ENCODE measurements at places on chromosomes 7 and 10.

GRCh38 chr10:103839519-103839871, 15.9 kb downstream of the SH3PXD2A start:
- DNase-seq = no peak

DNA sequence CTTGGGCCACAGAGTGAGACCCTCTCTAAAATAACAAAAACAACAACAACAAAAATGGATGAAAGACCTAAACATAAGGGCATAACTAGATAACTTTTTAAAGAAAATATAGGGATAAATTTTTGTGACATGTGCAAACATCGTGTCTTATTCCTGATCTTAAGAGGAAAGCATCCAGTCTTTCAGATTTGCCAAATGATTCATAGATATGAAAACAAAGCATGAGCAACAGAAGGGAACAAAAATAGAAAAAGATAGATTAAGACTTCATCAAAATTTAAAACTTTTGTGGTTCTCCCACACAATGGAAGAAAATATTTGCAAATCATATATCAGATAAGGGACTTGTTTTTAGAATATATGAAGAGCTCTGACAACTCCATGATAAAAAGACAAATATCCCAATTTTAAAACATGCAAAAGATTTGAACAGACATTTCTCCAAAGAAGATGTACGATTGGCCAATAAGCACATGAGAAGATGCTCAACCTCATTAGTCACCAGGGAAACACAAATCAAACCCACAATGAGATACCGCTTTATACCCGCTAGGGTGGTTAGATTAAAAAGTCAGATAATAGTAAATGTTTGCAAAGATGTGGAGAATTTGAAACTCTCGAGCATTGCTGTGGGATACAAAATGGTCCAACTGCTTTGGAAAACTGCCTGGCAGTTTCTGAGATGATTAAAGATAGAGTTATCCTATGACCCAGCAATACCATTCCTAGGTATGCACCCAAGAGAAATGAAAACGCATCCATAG, 20.3 kb downstream of the PPIF start:
- DNase-seq = no peak

DNA sequence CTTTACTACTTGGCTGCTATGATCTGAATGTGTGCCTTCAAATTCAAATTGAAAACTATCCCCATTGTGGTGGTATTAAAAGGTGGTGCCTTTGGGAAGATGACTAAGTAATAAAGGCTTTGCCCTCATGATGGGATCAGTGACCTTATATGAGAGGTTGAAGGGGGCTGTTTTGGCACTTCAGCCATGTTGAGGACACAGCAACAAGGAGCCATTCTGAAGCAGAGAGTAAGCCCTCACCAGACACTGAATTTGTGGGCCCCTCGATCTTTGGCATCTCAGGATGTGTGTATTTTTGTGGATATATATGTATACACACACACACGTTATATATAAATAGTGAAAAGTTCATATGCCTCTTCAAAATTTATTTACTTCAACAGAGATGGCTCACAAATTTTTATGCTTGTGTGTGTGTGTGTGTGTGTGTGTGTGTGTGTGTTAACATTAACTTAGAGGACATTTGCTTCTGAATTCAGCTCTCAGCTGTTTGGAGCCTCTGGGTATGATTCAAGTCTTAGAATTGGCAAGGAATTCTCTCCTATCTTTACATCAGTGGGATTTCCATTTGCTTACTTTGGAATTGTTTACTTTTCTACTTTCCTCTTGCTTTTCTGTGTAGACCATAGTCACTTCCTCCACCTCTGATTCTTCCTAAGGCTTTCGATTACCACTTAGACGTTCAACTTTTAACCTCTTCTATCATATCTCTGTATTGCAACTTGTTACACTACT, 66.6 kb downstream of the MAGI2 start:
- no peak for DNase-seq

DNA sequence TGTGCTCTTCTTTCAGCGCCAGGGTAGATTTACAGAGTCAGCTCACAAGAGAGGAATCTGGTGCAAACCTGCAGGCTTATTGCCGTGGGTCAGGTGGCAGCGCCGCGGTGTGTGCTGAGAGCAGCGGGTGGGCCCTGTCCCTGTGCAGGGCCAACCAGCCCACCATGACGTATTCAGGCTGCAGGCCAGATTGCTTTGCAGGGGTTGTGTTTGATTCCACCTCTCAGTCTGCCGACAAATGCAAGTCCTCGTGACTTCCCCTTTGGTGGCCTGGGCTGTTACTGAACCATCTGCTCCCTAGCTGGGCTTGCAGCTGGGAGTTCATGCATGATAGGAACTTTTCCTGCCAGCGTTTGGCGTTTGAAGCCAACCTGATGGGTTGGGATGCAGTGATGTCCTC, 66.7 kb upstream of the LEP start:
- no peak for DNase-seq

- no peak for DNase-seq
Observed at GRCh38 chr7:13749636-13750035, 239.8 kb downstream of the ETV1 start.

- DNase-seq = no peak
Observed at GRCh38 chr10:98248018-98248417, 20.0 kb downstream of the LOXL4 start.

GRCh38 chr7:28155019-28155660, 25.5 kb downstream of the JAZF1 start:
- DNase-seq = no peak

- no peak for DNase-seq
Observed at GRCh38 chr10:6802759-6803426, 222.8 kb upstream of the PRKCQ start.

- no peak for DNase-seq
Observed at GRCh38 chr10:33570495-33570894, 236.0 kb upstream of the NRP1 start.

DNA sequence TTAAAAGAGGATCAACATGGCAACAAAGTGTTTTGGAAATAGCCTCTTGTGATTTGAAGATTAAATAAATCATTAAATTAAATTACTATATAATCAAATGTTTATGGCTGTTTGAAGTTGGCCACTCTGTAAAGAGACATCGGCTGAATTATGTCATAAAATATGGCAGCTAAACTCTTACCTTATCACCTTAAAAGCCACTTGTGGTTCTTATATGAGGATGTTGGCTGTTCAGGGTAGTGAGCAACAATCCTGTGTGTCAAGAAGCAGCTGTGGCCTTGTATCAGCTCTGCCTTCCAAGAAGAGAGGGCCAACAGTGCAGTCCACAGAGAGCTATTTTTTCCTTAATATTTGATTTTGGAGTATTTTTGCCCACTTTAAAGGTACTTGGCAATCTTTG, 113.4 kb upstream of the CDK6 start:
- DNase-seq = no peak

DNA sequence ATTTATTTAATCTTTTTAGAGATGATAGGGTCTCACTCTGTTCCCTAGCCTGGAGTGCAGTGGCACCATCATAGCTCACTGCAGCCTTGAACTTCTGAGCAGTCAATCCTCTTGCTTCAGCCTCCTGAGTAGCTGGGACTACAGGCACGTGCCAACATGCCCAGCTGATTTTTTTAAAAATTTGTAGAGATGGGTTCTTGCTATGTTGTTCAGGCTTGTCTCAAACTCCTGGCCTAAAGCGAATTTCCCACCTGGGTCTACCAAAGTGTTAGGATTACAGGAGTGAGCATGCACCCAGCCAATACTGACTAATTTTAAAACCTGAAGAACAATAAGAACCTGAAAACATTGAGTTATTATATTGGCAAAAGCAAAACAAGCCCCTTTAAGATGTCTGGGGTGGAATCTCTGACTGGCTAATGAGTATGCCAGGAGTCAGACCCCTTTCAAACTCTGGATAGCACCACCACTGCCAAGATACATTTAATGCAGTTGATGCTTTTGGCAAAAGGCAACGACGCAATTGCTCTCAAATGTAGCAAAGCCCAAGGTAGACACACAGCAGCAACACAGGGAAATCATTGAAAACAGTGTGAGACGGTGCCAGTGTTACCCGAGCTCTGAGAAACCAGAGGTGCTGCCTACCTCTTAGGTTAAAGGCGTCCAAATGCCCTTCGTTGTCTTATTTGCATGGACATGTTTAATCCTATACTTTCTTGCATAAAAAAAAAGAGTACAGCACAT, 40.7 kb upstream of the TOMM7 start:
- DNase-seq = no peak

- DNase-seq = no peak
Observed at GRCh38 chr7:73369009-73369408, 41.0 kb downstream of the FKBP6 start.

DNA sequence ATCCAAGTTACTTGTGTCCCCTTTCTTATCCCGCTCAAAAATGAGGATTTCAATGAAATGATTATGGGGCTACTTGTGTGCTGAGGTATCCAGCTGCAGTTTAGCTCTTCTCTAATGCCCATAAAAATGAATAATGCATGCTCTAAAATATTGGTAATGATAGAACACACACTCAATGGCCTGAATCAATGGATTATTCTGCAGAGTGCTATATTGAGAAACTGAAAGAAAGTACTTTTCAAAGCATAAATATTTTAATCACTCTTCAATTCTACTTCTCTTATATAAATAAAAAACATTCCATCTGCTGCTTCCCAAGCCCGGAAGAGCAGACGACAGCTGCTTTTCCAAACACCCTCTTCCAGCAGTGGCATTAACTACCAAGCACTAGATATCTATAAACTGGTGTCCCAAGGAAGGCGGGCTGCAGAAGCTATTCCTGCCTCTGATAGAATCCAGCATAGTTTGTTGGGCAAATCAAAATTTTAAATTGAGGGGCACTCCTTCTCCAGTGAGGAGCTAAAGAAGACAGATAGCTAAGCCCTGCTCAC, 284.9 kb upstream of the AOAH start:
- no peak for DNase-seq

GRCh38 chr10:14954934-14955333, 1.0 kb upstream of the DCLRE1C start:
- DNase-seq = no peak

GRCh38 chr7:106568680-106569499, 92.1 kb downstream of the CCDC71L start:
- DNase-seq = no peak

DNA sequence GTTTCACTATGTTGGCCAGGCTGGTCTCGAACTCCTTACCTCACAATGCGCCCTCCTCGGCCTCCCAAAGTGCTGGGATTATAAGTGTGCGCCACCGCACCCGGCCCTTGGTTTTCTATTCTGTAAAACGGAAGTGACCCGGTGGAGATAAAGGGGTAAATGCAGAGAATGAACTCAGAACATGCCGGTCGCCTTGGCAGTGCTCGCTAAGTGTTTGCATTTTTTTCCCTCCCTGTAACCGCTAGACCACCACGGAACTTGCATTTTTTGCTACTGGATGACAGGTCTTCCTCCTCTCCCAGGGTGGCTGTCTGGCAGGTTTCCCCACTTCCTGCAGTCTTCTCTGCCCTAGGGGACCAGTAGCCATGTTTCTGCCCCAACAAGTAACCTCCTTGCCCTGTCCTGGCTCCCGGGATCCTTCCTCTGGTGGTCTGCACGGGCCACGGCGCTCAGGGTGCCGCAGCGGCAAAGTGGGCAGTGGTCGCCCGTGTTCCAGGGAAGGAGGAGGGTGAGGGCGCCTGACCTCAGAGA, 18.8 kb upstream of the GNA12 start:
- DNase-seq = peak; percentile 46

GRCh38 chr7:33807779-33808482, 97.4 kb upstream of the BMPER start:
- DNase-seq = peak; percentile 73

DNA sequence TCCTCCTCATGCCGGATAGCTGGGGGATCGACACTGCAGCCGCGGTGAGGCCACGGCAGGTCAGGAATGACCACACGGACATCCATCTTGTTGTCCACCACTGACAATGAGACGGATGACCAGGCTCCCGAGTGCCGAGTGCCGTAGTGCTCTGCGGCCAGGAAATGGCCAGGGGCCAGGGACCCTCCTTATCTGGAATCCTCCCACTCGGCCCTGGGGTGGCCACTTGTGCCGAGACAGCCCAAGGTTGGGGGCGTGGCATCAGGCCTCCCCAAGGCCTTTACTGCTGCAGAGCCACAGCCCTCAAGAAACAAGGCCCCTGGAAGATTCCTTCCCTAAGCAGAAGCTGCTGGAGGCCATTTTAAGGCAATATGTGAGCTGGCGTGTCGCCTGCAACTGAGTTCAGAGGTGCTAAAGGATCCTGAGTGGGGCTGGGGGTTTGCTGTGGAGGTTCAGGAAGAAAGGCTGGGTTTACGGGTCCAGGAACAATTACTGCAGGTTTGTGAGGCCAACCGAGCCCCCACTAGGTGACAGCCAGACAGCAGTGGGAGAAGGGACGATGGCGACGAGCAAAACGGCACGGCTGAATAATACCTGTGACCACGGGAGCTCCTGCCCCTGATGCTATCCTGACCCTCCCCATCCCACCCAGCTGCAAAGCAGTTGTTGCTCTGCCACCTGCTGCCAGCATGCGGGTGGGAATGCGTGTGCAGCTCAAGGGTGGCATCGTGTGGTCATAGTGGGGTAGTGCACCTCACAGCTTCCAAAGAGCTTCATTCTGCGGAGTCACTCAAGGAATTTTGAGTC, 31.6 kb upstream of the LEP start:
- DNase-seq = peak; percentile 64

DNA sequence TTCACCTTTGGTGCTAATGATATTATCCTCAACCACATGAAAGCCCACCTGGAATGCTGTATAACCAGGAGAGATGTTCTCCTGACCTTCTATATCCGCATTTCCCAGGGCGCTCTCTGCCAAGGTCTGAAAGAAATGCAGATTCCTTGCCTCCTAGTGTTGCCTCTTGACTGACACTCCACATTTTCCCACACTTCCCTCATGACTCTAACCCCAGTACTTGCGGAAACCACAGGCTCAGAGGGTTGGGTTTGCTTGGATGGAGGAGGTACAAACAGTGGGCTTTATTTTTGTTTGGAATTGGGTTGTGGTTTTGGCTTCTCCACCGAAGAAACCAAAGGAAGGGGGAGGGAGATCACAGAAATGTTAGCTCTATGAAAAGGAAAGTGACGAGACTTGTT, 222.9 kb upstream of the CELF2 start:
- peak; percentile 94 for DNase-seq

DNA sequence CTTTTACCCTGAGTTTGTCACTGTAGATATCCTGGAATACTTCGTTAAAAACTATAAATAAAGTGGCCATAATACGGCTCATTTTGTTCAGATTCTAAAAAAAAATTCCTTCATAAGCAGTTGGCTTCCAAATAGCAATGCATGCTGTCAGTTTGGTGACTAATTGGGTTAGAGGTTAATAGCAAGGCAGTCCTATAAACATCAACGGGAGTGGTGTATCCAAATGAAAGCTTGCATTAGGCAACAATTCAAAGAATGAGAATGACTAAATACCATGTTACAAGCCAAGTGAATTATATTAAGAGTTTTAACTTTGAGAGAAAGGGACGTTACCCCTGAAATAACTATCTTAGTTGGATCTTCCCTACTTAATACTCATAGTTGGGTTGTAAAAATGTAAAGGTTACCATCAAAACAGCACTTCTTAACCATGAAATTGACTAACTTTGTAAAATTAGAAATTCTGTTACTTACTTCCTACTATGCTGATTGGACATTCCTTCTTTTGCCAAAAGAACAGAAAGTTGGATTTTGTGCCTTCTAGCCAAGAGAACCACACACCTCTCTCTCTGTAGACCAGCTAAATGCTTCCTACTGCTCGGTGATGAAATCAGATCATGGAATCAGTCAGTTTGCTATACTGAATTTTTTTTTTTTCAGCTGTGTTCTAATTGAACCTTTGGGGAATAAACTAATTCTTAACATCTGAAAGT, 98.0 kb downstream of the KAT6B start:
- peak; percentile 93 for DNase-seq

- DNase-seq = no peak
Observed at GRCh38 chr7:43492896-43493295, 90.0 kb upstream of the STK17A start.

GRCh38 chr7:107600816-107601215, 20.8 kb downstream of the BCAP29 start:
- no peak for DNase-seq

All from astrocyte of the cerebellum (primary cell).